Small intestine (tissue), 16 donors: ENCODE measurements at places on chromosomes 4 and X.
A peak's percentile ranks its signal among the peaks of the same experiment; 100 is the strongest.

- DNase-seq: no peak
Observed at GRCh38 chr4:111924696-111925095, 220.6 kb upstream of the FAM241A start.

DNA sequence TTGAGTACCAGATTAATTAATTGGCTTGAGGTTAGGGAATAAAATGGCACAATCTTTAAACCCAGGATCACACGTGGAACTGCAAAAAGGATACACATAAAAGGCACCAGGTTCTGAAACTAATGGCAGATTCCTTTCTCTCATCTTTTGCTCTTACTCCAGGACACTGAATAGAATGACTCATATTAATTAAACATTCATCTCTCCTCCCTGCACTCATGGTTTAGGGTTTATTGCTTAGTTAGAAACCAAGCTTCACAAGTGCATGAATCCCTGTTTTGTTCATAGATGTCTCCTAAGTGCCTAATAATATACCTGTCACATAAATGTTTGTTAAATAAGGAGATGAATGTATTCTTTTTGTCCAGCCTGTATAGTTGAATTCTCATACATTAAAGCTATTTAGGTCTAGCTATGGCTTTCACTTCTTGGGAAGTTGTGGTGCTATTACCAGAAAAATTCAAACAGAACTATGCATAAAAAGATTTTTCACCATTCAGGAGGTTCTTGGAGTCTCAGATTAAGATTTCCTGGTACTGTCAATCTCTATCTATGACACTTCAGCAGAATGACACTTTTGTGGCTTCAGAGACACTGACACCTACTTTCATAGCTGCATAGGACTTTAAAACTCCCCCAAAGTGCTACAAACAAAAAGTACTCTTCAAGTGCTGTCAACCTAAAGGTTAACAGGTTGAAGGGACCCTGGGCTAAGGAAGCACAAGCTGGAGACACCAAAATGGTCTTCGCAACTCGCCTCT, 7.4 kb downstream of the CORIN start:
- DNase-seq: no peak

DNA sequence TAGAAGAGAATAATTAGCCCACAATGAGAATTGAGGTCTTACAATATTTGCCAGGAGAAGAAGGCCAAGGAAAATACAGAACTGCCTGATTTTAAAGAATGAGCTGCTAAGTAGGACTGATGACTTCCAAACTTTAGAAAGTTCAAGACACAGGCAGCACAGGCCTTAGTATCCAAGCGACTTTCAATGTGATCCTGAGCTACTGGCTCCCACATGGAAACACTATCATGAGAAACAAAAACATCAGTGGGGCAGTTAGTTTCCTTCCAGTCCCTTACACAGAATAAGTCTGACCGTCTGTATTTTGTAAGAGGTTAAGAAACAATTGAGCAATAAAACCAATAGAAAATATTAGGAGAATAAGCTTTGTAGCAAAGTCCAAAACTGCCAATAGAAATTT, 251.4 kb downstream of the COL25A1 start:
- DNase-seq: no peak

DNA sequence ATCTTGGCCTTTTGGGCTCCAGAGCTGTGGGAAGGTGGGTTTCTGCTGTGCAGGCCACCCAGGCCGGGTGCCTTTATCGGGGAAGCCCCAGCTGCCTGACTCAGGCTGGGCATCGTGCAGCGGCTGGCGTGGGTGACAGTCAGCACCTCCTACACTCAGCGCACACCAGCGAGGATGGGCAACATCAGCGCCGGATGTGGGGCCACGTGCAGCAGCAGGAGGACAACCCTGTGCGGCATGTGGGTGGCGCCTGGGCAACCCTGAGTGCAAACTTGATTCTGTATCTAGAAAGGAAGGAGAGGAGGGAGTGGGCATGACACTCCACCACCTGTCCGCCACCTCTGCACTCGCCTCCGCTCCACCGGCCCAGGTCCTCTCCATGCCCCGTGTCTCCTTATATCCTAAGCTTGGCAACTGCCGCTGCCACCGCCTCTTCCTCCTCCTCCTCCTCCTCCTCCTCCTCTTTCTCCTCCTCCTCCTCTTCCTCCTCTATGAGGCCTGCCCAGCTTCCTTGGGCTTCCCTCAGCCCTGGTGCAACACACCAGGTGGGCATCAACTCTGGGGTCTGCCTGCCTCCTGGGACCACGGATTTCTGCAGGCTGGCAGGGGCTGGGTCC, 107.4 kb upstream of the AFAP1 start:
- no peak for DNase-seq

- no peak for DNase-seq
Observed at GRCh38 chr4:88696630-88697029, 999 bp downstream of the NAP1L5 start.

GRCh38 chr4:82585690-82586435, 24.1 kb upstream of the TMEM150C start:
- DNase-seq: no peak

- no peak for DNase-seq
Observed at GRCh38 chr4:4735136-4735750, 124.2 kb upstream of the MSX1 start.

GRCh38 chrX:71509289-71509688, 23.6 kb upstream of the OGT start:
- no peak for DNase-seq

- no peak for DNase-seq
Observed at GRCh38 chr4:156875055-156875454, 96.5 kb downstream of the PDGFC start.

GRCh38 chr4:129046055-129046959, 47.0 kb downstream of the SCLT1 start:
- no peak for DNase-seq

DNA sequence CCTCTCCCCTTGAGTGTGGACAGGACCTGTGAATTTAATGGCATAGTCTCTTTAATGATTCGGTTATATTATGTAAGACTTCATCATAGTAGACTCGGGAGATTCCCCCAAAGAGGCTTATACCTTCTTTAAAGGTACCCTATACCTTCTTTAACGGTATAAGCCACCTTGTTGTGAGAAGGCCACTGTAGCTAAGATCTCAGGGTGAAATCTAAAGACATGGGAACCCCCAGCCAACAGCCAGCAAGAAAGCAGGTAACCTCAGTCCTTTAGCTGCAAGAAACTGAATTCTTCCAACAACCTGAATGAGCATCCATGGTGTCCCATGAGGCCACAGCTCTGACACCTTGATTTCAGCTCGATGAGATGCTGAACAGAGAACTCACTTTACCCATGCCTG, 931 bp downstream of the DDX60 start:
- peak; percentile 7 for DNase-seq
